AG09309 (cell line): ENCODE measurements at places on chromosomes 16 and 17.

- no peak for DNase-seq
Observed at GRCh38 chr17:73224237-73224636, 31.4 kb downstream of the COG1 start.

DNA sequence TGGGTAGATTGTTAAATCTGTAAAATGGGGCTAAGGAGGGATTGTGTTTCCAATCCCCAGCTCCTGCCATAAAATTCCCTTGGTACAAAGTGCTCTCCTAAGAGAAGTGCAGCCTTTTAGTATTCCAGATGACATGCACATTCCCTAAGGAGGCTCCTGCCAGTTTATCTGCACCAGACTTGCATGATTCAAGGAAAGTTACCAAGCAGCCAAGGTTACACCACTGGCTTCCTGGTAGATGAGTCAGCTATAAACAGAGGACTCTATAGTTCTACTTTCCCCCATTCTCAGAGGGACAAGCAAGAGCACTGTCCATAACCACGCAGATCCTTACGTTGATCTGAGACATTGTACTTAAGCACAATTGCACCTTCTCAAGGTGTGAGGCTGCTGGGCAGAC, 1.9 kb downstream of the CALB2 start:
- peak; percentile 85 for DNase-seq

GRCh38 chr17:42009170-42009569, 8.1 kb downstream of the DNAJC7 start:
- no peak for DNase-seq

GRCh38 chr16:73032541-73033270, 15.2 kb downstream of the ZFHX3 start:
- no peak for DNase-seq
